ENCODE measurements at places on chromosomes 6 and 20. TPM values are rescaled to one million over a fixed set of nuclear protein-coding genes. Genes with fewer than 3 reads are reported as not detected.

GRCh38 chr6:28940294-28940857, 16.6 kb upstream of the TRIM27 start:
- DNase-seq: no peak

DNA sequence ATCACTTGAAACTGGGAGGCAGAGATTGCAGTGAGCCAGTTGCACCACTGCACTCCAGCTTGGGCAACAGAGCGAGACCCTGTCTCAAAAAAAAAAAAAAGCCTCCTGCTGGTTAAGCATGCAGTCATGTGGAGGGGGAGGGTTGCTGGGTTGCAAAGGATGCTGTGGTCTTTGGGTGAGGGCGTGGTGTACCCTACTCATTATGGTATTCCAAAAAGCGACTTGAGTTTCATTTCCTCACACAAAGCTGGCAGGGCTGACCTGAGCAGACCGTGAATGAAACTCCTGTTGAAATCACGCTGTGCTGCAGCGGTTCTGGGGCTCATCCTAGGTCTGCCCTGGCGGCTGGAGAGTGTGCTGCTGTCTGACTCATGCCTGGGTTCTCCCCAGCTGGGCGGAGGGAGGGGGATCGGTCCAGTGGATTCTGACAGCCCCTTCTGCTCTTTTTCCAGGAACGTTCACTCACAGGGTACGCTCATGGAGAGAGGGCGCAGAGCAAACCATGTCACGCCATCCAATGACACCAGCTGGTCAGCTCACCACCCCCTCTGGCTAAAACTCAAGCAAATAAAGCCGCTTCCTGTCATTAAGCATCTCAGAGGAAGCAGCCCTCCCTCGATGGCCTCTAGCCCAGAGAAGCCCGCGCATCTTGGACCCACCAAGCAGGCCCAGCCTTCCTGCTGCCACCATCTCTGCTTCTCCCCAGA, 166.2 kb downstream of the SCML4 start:
- peak; percentile 70 for DNase-seq

DNA sequence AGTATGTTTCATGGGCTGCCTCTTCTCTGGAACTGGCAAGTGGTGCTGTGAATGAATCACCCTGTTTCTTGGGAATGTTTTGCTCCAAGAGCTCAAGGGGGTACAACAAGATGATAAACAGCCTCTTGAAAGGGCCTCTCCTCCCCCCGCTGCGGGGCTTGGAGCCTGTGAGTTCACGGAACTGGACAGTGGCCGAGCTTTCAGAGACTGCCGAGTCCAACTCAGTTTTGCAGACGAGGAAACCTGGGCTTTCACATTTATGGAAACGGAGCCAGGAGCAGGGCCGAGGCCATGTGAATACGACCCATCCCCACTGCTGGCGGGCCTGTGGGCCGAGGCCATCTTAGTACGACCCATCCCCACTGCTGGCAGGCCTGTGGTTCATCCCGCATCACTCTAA, 18.2 kb upstream of the SRC start:
- no peak for DNase-seq

- no peak for DNase-seq
Observed at GRCh38 chr6:53982366-53983050, 128.7 kb upstream of the MLIP start.

DNA sequence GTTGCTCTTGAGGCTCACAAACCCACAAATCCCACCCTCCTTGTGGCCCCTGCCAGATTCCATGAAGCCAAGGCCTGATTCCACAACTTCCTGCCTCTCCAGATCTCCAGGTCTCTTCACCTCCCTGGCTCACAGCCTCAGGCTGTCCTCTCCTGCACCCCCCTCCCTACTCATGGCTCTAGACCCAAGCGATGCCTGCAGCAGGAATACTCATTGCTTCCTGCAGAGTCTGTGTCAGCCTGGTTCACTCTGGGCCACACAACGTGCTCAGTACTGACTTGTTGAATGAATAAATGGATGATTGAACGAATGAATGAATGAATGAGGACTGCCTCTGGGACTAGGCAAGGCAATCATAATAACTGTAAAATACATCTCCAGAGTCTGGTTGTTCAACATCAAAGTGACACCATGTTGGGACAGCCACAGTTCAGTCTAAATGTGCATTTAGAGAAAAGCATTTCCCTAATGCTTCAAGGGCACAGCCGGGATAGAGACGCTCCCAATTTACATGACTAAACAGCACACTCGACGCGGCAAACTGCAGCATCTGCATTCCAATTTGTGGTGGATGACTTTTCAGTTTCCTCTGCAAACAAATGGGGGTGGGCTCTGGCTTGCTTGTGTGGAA, 139.9 kb downstream of the GRM4 start:
- DNase-seq: no peak

DNA sequence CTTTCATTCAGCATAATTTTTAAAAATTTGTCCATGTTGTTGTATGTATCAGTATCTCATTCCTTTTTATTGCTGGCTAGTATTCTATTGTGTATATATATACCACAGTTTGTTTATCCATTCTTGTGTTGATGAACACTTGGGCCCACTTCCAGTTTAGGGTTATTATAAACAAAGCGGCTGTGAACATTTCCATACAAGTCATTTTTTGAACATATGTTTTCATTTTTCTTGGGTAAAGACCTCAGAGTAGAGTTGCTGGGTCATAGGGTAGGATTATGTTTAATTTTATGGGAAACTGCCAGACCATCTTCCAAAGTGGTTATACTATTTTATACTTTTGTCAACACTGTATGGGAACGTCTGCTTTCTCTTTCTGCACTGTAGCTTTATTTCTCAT, 55.3 kb downstream of the RBM24 start:
- DNase-seq: no peak

DNA sequence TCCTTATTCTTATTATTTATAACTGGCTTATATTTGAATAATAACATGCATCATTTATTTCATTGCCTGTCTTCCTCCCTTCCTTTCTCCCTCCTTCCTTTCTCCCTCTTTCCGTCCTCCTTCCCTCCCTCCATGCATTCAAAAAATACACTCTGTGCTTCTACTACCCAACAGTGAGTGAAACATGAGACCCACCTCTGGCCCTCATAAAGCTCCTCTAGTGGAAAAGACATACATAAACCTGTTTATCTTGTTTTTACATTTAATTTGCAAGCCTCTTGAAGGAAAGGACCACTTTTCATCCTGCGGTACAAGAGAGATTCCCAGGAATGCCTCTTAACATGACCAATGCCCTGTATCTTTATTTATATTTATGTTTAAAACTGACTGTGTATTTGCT, 21.8 kb upstream of the ISM1 start:
- no peak for DNase-seq

The DNAH8 gene
- not detected for total RNA-seq

The DZANK1 gene
- total RNA-seq: 0.40 TPM

The GRM4 gene
- not detected for total RNA-seq

The SAMD5 gene
- 0.87 TPM for total RNA-seq
